ENCODE measurements at places on chromosomes 7 and 10.

DNA sequence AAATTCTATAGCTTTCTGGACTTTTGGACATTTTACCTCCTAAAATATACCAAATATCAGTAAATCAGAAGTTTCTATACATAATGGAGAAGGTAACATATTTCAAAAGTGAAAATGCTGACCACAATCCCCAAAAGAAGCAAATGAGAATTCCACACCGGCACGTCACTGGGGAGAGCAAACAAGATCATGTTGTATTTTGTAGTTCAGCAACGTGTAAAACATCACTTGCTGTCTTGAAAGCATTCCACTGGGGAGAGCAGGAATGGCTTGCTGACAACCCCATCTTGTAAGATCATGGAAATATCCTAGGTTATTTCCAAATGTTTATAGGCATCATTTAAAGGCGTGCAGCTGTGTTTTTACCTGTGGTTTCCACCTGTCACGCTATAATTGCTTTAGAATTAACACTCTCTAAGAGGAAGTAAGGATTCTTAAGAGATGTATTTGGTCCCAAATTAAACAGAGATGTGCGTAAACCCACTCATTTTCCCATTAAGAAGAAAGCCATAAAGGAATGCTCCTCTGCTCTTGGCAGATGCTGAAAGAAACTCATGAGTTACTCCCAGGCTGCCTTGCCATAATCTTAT, 397.1 kb upstream of the POT1 start:
- DNase-seq, result no peak

- peak; percentile 87 for DNase-seq
These were observed 288.2 kb downstream of the IPMK start for GRCh38 chr10:57979491-57979890.

- no peak for DNase-seq
These were observed at the start of gene ABCA13 for GRCh38 chr7:48171202-48171601. Gene ABCA13, plus strand, starts transcription at chr7:48171458. Its CDS starts 26 bp downstream, at chr7:48171484.

DNA sequence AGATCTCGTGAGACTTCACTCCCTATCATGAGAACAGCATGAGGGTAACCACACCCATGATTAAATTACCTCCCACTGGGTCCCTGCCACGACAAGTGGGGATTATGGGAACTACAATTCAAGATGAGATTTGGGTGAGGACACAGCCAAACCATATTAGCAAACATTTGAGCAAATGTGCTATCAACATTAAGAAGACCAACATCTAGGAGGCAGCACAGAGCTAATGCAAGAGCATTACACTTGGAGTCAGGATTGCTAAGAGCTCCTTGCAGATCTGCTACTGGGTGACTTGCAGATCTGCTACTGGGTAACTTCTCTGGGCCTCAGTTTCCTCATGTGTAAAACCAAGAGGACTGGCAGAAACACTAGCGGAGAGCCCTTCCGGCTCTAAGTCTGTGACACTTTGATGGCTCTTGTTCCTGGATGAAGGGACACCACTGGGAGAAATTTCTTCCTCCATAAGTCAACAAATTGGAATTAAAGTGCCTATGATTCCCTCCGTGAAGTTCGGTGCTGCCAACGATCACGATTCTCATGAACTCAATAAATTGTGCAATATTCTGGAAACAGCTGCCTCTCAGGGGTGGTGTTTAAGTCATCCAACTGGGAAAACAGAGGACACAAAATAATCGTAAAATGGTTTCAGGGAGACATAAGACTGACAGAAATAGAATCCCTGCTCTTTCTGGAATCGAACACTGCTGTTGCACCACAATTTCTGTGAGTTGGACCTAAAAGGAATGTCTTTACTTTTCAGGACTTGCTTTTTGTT, 115.8 kb upstream of the ITGB1 start:
- no peak for DNase-seq

DNA sequence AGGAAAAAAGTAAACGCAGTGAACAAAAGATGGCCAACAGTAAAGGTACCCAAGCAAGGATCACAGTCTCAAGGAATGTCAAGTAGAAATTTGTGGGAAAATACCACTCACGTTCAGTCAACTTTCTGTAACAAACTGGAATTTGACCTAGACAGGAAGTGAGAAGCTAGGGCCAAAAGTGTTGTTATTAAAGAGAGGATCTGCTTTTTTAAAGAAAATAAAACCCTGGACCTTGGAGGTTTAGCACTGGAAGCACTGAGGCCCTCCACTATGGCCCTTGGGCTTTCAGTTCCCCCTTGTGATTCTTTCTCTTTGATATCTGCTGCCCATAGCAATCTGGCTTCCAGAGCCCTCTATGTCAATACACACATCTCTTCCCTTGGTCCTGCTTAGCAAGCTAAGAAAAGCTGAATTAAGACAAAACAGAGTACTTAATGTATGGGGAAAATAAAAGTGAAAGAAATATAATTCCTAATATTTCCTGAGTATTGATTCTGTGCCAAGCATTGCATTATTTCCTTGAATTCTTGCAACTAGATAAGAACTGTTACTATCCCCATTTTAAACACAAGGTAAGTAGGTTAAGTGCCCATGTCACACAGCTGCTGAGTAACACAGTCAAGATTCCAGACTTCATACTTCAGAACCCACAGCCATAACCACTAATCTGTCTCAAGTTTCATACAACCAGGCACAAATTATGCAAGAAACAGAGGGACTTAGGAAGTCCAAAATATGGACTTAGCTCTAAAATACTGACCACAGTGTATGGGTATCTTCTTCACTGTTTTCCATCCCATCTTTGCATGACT, 2.6 kb upstream of the ZNF438 start:
- DNase-seq, result peak; percentile 73

DNA sequence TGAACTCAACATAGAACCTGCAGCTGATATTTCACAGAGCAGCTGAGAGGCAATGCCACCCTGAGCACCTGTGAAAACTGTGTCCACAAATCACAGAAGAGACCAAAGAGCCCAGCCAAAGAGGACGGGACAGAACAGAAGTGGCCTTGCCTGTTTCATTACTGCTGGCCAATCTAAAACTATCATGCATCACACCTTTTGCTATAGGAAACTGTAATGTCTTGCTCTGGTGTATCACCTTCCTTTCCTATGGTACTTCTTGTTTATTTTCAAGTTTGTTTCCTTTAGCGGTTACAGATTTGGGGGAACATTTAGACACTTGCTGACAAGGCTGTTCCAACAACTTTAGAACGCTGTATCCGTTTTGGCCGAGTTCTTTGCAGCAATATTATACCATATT, 80.3 kb downstream of the PIP4K2A start:
- DNase-seq, result no peak

DNA sequence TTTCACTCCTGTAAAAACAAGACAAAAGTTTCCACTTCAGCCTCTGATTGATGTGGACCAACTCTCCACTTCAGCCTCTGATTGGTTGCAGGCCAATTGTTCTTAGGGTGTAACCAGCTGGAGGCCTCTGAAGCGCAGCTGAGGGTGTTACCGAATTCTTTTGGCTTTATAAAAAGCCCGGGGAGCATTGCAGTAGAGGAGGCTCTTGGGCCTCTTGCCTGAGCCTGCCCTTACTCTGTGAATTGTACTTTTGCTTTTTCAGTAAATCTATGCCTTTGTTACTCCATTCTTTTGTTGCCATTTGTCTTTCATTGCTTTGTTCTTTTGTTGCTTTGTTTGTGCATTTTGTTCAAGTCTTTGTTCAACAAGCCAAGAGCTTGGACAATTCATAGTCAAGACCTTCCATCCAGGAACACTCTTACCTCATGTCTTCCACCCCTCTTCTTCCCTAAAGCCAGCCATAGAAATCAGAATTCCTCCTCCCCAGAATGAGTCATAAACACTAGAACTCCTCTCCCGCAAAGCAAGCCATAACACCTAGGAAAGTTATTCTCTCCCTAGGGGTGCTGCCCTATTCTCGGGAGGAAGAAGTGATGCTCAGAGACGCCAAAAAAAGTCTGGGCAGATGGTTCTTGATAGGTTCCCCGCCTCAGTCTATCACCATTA, 53.5 kb upstream of the ARMC3 start:
- no peak for DNase-seq

DNA sequence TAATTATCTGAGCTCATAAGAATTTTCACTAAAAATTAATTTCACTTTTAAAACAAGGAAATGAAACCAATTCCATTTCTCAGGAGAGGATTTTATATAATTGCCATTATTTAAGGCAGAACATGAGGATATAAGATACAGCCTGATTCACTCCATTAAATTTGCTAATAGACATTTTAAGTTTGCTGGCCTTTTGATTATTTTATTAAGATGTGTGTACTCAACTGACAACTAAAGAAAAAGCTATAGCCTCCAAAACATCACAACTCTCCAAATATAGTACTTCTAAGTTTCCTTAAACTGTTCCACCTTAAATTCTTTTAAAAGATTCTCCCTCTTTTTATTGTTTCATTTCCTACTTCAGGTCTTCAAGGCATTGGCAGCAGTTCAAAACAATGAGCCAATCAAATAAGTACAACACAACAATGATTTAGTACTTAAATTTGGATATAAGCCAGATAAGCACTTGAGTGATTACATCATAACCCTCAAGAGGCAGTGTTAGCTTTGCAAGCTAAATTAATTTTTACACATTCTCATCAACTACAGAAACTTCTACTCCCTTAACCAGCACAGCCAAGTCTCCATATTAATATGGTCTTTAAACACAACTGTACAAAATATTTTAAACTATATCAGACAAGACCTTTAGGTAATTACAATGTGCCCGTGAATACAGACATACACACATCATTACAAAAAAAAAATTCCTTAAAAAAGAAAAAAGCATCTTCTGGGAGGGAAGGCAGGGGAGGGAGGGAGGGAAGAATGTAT, 121.8 kb downstream of the KMT2C start:
- peak; percentile 92 for DNase-seq

DNA sequence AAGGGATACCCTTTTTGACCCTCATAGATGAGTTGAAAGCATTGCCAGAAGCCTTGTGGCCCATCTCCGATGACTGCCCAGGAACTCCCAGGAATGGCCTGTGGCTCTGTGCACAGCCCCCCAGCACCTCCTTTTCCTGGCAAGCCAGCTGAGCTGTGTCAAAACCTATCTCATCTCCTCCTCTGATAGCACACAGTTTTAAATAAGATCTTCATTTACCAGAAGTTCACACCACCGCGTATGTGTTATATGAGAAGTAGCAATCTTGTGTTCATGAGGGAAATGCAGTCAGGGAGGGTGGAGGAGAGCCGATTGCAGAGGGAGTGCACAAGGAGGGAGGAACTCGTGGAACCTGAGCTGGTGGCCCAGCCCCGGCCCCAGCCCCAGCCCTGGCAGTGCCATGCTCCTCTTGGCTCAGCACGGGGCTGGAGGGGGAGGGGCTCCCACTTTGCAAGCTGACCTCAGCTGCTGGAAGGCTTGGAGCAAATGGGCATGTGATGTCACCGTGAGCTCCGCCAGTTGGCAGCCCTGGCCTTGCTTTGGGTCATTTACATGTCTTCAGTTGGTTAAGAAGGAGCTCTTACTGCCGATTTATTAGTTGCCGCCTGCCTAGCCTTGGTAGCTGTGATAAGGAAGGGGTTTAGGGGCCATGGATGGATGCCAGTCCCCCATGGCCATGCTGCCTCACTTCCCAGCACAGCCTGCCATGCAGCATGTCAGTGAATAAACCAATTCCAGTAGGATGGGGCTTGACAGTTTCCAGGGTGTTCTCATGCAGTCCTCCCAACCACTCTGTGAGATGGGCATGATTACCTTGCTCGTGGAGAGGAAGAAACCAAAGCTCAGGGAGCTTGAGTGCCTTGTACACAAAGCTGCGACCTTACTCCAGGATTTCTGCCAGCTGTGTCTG, 20.0 kb downstream of the UNC5B start:
- DNase-seq, result peak; percentile 99

- no peak for DNase-seq
These were observed 16.1 kb upstream of the NDST2 start for GRCh38 chr10:73827346-73828089.

GRCh38 chr10:103062854-103063590, 130.1 kb downstream of the NT5C2 start:
- DNase-seq, result no peak

- no peak for DNase-seq
These were observed 48.4 kb upstream of the FHIP2A start for GRCh38 chr10:114773197-114773532.

DNA sequence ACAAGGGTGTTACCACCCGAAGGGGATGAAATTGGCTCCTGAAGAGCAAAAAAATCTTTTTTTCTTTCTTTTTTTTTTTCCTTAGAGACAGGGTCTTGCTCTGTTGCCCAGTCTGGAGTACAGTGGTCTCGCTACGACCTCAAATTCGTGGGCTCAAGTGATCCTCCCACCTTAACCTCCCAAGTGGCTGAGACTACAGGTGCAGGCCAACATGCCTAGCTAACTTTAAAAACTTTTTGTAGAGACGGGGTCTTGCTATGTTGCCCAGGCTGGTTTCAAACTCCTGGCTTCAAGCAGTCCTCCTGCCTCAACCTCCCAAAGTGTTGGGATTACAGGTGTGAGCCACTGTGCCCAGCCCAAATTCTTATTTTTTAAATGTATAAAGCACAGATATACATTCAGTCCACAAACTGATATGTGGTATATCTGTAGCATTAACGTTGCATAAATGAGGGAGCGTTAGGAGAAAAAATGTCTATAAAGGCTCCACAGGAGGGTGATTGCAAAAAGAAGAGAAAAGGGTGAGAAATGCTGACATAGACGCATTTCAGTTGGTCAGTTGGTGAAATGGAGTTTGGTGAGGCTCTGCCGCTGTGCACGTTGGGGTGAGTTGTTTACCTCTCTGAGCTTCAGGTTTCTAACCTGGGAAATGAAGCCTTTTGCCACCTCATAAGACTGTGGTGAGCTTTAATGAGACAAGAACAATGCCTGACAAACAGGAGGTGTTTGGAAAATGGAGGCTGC, 100.7 kb upstream of the PODXL start:
- DNase-seq, result no peak

- DNase-seq, result no peak
These were observed 67.1 kb downstream of the MTURN start for GRCh38 chr7:30201921-30202320.

- DNase-seq, result no peak
These were observed 155.8 kb upstream of the GLI3 start for GRCh38 chr7:42392826-42393225.

- DNase-seq, result no peak
These were observed 93.0 kb upstream of the CYP26C1 start for GRCh38 chr10:92967641-92968040.

GRCh38 chr7:3302681-3303320, 1.7 kb downstream of the SDK1 start:
- no peak for DNase-seq

DNA sequence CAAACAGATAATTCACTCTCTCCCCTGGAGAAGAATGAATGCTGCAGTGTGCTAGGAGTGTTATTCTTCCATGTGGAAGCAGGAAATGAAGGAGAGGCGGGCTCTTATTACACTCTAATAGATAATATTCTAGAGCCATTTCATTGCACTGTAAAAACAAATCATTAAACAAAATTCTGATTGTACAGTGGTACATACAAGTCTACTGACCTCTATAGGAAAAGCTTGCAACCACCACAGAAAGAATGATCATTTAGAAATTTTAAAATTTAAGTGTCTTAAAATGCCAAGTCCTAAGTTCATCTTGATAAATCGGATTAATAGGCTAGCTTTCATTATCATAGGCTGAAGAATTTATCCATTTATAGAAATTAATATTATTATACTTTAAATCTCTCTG, 960.3 kb upstream of the LRRN3 start:
- no peak for DNase-seq

Data from retinal pigment epithelial cell (primary cell).